Activated CD4-positive, alpha-beta memory T cell treated with anti-CD3 and anti-CD28 coated beads for 36 hours (primary cell): ENCODE measurements at places on chromosomes 1 and 21.

- DNase-seq = no peak
Measured at GRCh38 chr1:114728553-114728952, 12.0 kb upstream of the NRAS start.

DNA sequence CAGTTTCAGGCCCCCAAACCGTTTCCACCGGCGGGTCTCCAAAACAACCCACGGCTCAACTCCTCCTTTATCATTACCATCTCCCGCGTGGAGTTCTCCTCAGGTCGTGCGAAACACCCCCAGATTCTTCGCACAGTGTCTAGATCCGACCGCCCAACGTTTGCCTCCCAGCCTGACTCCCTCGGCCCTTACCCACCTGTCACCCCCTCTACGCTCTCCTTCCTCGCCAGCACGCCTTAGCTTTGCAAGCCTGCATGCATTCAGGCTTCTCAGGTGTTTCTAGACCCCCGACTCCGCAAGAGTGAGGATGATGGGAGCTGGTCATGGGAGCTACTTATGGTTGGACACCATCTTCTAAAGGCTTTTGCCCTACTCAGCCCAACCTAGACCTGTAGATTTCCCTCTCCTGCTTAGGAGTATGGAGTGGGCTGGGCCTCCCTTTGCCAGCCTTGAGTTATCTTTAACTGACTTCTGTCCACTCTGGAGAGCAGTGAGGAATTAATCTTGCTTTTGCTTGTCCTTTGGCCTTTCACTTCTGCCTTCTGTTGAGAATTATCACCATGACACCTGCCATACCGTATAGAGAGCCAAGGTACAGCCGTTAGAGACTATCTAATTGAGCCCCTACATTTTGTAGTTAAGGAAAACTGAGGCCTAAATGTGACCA, 865 bp downstream of the ATP5IF1 start:
- DNase-seq = no peak

GRCh38 chr1:54325703-54326461, 80.3 kb downstream of the SSBP3 start:
- no peak for DNase-seq

DNA sequence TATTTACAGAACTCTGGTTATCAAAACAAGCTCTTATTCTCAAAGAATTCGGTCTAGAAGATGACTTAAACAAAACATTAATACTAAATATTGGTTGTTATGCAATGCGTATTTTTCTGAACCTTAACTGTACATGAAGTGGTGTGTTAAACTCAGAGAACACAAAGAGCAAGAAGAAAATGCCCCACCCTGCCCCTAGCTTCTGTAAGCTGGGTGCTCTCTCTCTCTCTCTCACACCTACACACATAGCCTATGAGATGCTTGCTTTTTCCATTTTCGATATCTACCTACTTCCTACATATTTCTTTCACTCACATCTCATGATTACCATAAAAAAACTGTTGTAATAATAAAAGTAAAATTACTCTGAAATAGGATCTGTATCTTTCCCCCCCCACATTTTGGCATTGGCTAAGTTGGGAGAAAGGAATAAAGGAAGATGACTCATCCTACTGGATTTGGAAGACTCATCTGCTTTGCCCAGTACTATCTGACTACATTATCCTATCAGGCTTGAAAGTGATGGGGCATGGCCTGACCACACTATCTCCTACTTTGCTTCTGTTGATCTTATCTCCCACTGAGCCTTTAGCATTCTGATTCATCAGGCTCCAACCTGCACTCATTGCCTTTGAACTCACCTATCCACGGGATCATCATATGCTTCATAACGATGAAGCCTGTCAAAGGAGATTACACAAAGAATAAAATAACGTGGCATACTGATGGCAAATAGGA, 2.9 kb downstream of the CRYZ start:
- DNase-seq = peak; percentile 26

- DNase-seq = no peak
Measured at GRCh38 chr21:17758683-17759082, 60.5 kb downstream of the C21orf91 start.
